Stimulated activated CD4-positive, alpha-beta T cell treated with anti-CD3 and anti-CD28 coated beads, TNF-alpha, amount 100 ng/mL, for 1 hour (primary cell): ENCODE measurements at places on chromosomes 2 and 18.

DNA sequence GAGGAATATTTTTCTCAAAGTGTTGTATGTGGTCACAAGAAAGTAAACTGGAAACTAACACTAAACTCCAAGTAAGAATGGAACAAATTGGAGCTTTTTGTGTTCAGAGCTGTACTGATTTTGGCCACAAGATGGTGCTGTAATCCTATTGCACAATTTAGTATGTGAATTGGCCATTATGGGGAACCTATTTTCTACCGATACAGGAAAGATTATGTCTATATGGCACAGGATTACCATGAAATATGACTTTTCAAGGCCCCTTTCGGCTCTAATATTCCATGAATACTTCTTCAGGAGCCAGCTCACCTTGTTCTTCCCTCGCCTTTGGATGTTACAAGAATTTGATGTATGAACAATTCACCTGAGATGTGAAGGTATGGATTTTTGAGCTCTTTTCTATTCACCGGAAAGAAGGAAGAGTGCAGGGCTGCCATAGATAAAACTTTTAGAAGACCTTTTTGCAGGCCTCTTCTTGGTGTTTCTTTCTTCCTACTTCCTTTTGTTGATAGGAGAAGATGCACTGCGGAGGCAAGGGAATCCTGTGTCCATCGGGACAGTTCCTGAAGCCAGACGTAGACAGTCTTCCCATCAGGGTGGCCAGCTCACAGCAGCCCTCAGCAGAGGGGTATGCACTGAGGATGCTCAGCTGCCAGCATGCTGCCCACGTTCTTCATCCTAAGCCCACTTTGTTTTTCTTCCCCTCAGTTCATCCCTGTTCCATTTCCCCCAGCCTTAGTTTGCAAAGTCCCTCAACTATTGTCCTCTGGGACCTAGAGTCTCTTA, 13.3 kb downstream of the MRPL44 start:
- no peak for DNase-seq

DNA sequence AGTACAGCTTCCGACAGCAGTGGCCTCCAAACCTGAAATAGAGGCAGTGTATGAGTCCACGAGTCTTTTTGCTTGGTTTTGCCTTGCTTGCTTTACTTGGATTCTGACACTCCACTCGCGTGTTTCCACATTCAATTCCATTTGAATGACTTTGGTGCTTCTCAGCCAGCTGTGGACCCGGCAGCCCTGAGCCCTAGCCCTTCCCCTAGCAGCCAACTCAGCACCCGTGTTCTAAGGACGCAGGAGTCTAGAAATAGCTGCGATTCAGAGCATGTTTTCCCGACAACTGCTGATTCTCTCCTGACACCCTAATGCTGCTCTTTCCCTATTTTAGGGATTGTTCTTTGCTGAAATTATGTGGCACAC, 20.6 kb downstream of the LRRFIP1 start:
- DNase-seq, result no peak

GRCh38 chr2:120391911-120392665, 46.2 kb downstream of the INHBB start:
- no peak for DNase-seq

DNA sequence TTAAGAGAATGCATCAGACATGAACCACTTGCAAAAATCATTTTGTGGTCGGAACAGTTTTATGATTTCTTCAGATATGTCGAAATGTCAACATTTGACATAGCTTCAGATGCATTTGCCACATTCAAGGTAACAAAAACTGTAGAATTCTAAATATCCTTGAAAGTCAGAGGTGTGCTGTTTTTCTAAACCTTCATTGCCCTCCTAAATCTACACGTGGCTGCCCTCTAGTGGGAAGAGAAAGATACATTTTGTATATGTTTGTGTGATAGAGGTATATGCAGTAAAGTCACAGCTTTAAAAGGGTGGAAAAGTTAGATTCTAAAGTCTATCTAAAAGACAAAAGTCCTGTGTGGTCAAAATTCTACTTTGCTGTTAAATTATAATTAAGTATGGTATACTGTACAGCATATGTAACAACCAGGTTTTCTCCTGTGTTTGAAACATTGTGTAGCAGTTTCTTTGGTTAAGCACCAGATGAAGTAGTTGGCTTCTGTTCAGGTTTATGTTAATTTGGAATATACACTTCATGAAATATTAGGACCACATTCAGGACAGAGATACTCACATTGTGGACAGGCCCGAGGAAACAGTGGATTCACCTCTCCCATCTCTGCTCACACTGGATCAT, 65.9 kb upstream of the ITM2C start:
- DNase-seq, result no peak

DNA sequence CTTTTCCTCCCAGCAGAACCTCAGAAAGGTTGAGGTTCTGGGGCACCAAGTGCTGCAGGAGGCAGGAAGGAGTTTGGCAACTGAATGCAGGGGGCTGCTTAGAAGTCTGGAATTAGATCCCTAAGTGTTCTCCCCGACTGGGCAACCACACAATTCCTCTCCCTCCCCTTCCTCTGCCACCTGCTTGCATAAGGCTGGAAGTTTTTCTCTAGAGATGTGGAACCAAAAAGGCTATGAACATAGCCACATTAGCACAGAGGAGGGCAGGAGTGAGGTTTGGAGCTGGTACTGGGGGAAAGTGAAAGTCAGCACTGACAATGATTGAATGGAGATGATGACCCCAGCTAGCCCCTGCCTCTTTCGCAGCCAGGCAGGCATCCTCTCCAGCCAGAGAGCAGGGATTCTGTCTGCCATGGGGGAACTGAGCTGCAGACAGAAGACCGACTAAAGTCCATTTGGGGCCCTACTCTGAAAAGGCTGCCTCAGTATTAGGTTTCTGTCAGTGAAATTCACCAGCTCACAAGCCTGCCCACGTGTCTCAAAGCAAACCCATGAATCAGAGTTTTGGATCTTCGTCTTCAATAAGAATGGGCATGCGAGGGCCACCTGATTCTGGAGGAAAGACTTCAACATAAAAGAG, 87.9 kb upstream of the ITGA6 start:
- no peak for DNase-seq

GRCh38 chr2:68463287-68463877, 3.7 kb downstream of the FBXO48 start:
- no peak for DNase-seq

DNA sequence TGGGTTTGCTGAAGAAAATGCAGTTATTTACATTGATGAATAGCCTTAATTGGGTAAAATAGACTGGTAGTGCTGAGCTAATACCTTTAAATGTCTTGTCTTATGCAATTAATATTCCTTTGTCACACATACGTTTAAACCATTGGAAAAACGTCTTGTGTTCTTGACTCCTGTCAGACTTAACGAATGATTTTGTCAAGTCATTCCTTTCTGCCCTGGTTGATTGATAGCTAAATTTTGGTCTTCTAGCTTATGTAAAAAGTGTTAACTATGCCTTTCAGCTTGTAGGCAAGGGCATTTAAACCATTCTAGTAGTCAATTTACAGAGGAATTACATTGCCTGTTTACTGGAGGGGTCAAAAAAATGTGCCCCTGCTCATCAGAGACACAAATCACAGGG, 105.8 kb upstream of the LRRTM1 start:
- no peak for DNase-seq

- peak; percentile 54 for DNase-seq
Measured at GRCh38 chr2:109031476-109032228, 42.6 kb upstream of the EDAR start.

DNA sequence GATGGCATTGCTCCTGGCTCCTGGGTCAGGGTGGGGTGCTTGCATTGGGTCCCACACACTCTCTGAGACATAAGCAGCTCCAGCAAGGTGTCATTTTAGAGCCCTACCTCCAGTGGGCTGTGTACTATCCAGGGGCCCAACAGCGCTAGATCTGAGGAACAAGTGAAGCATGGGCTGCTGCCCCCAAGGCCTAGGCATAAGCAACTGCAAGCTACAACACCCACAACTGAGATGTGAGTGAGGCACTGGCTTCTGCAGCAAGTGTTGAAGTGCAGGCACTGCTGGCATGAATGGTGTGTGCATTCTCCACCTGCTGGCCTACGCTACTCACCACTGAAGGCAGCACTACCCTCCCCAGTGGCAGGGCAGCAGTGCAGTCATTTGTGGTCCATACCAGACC, 81.0 kb upstream of the STK39 start:
- DNase-seq, result no peak

DNA sequence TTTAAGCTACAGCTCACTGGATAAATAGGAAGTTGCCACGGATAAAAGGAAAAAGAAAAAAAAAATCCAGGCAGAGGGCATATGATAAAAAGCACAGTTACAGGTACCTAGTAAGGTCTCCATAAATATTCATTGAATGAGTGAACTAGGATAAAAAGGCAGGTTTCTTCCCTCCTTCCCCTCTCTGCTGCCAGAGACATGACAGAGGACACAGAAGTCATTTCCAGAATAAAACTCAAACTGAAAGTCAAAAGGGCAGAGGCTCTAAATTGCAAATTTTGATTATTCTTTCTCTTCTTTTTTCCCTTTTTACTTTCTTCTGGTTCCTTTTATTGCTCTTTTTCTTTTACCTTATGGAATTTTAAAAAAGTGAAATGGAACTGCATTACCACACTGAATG, 7.7 kb downstream of the CD302 start:
- no peak for DNase-seq

DNA sequence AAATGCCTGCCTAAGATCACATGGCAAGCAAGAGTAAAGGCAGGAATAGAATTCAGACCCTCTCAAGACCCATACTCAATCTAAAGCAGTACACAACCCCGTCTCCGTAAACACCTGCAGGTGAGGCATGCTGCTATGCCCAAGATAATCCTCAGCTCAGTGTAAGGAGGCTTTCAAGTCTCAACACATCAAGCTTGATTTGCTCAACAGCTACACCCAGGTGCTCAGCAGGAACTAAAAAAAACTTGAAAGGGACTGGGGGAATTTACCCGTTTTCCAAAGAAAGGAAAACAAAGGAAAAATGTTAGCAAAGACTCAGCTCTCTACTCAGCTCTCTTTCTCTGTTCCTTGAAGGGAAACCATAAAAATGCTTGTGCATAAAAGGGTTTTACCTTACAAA, 301.8 kb downstream of the C1D start:
- no peak for DNase-seq

DNA sequence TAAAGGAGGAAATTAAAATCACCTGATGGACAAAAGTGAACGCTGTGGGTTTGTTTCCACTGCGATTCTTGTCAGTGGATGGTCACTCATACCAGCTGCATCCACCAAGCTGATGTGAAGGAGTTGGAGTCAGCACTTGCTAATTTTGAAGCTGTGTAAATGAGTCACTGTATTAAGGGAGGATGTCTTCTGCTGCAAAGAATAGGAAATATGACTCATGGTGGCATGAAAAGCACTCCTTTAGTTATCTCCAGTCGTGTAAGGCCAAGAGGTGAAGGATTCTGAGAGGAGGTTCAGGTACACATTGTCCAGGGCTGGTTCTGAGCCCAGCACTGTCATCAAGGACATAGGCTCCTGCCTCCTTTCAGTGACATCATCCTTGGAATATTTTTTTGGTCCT, 71.7 kb upstream of the SKOR2 start:
- DNase-seq, result no peak

- no peak for DNase-seq
Measured at GRCh38 chr18:48635806-48636205, 97.0 kb downstream of the CTIF start.
